Thyroid gland (tissue), 4 donors: ENCODE measurements at places on chromosomes 5 and 9. TPM values are rescaled to one million over a fixed set of nuclear protein-coding genes. Genes with fewer than 3 reads are reported as not detected.

PIK3R1 gene
- total RNA-seq = 95.8 TPM

SPATA31A7 gene
- total RNA-seq = not detected

MZB1 gene
- 6.0 TPM for total RNA-seq

MARCOL gene
- total RNA-seq = not detected

EXOSC3 gene
- total RNA-seq = 53.1 TPM

TNFSF8 gene
- total RNA-seq = 4.2 TPM

CCIN gene
- not detected for total RNA-seq

HMCN2 gene
- 4.9 TPM for total RNA-seq

BTNL3 gene
- not detected for total RNA-seq

SPATA31A3 gene
- total RNA-seq = not detected

AGXT2 gene
- not detected for total RNA-seq

PCDHA7 gene
- 0.45 TPM for total RNA-seq

FAT2 gene
- 0.54 TPM for total RNA-seq

SLIT3 gene
- 77.2 TPM for total RNA-seq

ASPN gene
- total RNA-seq = 2.4 TPM

SPOCK1 gene
- 15.8 TPM for total RNA-seq

FAM170A gene
- total RNA-seq = not detected

FYB1 gene
- 15.6 TPM for total RNA-seq
